Large intestine (tissue), 12 donors: ENCODE measurements at places on chromosomes 12 and 14. TPM values are rescaled to one million over a fixed set of nuclear protein-coding genes. Genes with fewer than 3 reads are reported as not detected.

DNA sequence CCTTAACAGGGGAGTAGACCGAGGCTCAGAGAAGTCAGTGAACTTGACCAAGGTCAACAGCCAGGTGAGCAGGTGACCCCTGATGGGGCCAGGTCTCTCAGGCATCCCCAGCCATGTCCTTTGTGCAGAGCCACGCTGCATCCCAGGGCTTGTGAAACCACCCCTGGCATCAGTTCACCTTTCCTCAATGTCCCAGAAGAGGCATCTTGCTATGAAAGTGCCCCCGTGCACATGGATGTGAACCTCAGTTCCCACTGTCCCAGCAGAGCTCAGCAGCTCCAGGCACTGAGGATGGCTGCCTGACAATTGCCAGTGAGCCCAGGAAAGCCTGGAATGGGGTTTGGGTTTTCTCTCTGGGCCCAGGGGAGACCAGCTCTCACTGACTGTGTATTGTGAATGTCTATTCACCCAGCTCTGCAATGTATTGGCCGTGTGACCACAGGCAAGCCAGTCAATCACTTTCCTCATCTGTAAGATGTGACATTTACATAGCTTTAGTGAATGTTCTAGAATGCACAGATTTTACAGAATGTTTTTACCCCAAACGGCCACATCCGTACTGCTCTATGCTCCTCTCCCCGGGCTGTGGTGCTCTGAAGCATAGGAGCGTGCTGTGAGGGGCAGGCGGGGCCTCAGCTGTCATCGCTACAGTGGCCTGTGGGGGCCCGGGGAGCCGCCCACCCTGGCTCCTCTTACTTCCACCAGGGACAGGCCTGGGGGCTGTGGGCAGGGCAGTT is 4.9 kb downstream of the CACNA2D4 start:
- DNase-seq: no peak

KLRF1 gene
- 1.5 TPM for polyA plus RNA-seq

- DNase-seq: no peak
Observed at GRCh38 chr12:117178301-117178700, 12.0 kb downstream of the FBXO21 start.

DNA sequence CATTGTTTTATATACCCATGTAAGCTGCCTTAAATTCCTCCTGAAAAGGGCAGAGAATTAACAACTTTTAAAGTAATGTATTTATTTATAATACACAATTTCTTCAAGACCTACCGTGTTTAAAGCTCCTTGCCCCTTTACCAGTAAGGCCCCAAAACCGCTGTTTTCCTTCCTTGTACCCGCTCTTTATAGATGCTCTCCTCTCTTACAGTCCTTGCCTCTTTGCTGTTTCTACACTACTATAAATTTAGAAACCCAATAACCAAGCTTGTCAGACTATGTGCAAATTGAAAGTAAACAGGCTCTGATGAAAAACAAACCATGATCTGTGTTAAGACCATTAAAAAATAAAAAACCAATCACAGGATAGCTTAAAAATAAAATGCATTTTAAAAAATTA is 3.9 kb downstream of the MPHOSPH9 start:
- DNase-seq: no peak

GRCh38 chr12:94615260-94616181 is 34.8 kb downstream of the TMCC3 start:
- DNase-seq: peak; percentile 91

DNA sequence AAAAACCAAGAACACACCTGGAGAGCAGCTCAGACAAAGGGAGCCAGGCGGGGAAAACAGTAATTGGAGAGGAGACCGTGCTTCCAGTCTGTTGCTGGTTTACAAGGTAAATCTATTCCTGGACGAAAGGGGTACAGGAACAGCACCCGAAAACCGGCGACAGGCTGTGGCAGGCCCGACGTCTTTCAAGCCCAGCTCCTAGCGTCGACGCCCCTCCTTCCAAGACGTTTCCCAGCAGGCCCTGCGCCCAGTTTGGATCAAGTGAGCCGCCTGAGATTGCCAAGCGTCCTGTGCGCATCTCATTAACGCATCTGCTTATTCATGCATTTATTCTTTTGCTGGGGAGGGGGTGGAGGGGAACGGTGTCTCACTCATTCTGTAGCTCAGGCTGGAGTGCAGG is 1.4 kb downstream of the C12orf56 start:
- no peak for DNase-seq

REC8 gene
- 201 TPM for polyA plus RNA-seq

NOVA1 gene
- 11.6 TPM for polyA plus RNA-seq

KCNH3 gene
- 2.2 TPM for polyA plus RNA-seq

DNA sequence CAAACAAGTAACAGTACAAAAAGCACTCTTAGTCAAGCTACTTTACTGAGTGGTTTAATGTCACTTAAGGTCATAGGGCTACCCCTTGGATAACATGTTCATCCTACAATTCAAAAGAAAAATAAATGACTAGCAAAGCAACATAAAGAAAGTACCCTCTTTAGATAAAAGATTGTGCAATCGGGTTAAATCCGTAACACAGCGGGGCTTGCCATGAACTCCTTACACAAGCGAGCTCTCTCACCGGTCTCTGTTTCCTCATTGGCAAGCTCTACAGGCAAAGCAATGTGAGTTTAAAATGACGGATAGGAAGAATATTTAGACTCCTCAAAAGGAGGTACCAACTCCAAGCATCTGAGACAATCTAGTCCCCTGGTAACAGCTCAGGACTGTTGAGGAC is 140.6 kb downstream of the EGLN3 start:
- DNase-seq: no peak

KERA gene
- polyA plus RNA-seq: 0.22 TPM

GZMB gene
- 1.3 TPM for polyA plus RNA-seq

DNA sequence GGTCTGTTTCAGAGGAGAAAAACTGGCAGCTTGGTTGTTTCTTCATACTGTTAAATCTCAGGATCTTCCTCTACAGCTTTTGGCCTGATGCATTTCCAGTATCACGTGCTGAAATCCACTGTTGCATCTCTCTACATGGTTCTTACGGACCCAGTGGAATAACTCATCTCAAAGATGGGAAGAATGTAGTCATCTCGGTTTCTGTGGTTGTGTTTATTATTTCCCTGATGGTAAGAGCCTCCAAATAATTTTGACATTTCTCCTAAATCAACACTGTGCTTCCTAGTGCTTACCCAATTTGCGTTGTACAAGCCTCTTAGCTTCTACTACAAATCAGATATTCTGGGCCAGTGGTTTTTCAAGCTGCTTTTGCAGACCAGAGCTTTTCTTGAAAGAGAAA is 812.8 kb downstream of the C12orf50 start:
- no peak for DNase-seq

DNA sequence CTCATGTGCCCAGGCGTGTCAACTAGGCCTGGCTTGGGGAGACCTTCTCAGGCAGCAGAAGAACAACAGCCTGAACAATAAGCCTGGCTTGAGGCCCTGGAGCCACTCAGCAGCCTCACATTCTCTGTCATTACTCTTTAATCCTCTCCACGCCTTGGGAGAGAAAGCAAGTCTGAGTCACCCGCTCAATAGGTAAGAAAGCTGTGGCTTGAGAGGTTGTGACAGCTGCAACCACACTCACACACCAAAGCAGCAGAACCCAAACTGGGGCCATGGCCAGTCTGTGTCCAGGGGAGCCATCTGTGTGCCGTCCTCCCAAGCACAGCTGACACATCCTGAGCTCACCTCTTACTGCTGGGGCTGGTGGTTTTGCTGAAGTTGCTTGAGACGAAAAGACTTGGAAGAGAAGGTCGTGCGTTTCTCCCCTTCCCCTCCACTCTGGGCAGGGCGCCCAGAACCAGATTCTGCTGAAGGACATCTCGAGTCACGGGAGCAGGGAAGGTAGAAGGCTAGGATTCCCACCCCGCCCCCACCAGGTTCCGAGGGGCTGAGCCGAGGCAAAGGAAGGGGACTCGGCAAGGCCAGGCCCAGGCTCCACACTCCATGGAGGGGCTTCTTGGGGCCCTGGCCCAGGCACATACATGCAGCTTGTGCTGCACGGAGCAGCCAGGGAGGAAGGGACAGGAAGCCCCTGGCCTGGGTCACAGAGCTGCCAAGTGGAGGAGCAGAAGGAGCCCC is 5.5 kb downstream of the TMEM63C start:
- DNase-seq: peak; percentile 62
